NCI-H460 (cell line): ENCODE measurements at places on chromosomes 6 and 20. TPM values are rescaled to one million over a fixed set of nuclear protein-coding genes. Genes with fewer than 3 reads are reported as not detected.

The PSMB8 gene
- 48.2 and 50.3 TPM in 2 replicates for total RNA-seq

The BHLHE23 gene
- total RNA-seq, result not detected in 2 replicates

The GUCA1A gene
- total RNA-seq, result not detected in 2 replicates

The COX4I2 gene
- total RNA-seq, result not detected in 2 replicates

The CDSN gene
- total RNA-seq, result not detected in 2 replicates

The GJA10 gene
- total RNA-seq, result not detected in 2 replicates

The PMEPA1 gene
- 3.1 and 3.9 TPM in 2 replicates for total RNA-seq

The ECI2 gene
- 57.4 and 58.8 TPM in 2 replicates for total RNA-seq

The TAB2 gene
- 13.4 and 13.9 TPM in 2 replicates for total RNA-seq

The CMTR1 gene
- total RNA-seq, result 20.4 and 21.1 TPM in 2 replicates

The ZBP1 gene
- total RNA-seq, result not detected in 2 replicates

The ANGPT4 gene
- not detected in 2 replicates for total RNA-seq

The HFE gene
- total RNA-seq, result 11.5 and 14.5 TPM in 2 replicates

The KCNQ2 gene
- 0.17 TPM in 1 of 2 replicates, not detected in the other for total RNA-seq

The C6orf58 gene
- total RNA-seq, result not detected in 2 replicates

The SNPH gene
- total RNA-seq, result 2.8 and 3.4 TPM in 2 replicates

The MUC21 gene
- not detected in 2 replicates for total RNA-seq

The ID4 gene
- total RNA-seq, result 0.57 TPM in 1 of 2 replicates, not detected in the other

The BMP2 gene
- total RNA-seq, result 6.6 and 7.1 TPM in 2 replicates

The GJA1 gene
- 31.8 and 34.1 TPM in 2 replicates for total RNA-seq

The FOXC1 gene
- 94.3 and 111 TPM in 2 replicates for total RNA-seq

The CTAGE9 gene
- total RNA-seq, result not detected in 2 replicates

The LHFPL5 gene
- not detected in 2 replicates for total RNA-seq

The TRIM38 gene
- 5.7 and 7.2 TPM in 2 replicates for total RNA-seq

The NKAPL gene
- total RNA-seq, result not detected in 2 replicates

The SLC22A16 gene
- not detected in 2 replicates for total RNA-seq

The LRRN4 gene
- total RNA-seq, result not detected in 2 replicates

The TMEM217 gene
- 0.10 TPM in 1 of 2 replicates, not detected in the other for total RNA-seq

The PRL gene
- not detected in 2 replicates for total RNA-seq

The FAM83C gene
- not detected in 2 replicates for total RNA-seq

The CST3 gene
- total RNA-seq, result 225 and 267 TPM in 2 replicates

The DACT2 gene
- total RNA-seq, result not detected in 2 replicates

The TRIM15 gene
- 0.12 TPM in 1 of 2 replicates, not detected in the other for total RNA-seq

The SLC12A5 gene
- total RNA-seq, result not detected in 2 replicates

The GSTA2 gene
- not detected in 2 replicates for total RNA-seq

The SLC16A10 gene
- total RNA-seq, result 2.3 and 2.5 TPM in 2 replicates

The HACE1 gene
- total RNA-seq, result 6.0 and 7.1 TPM in 2 replicates

The SRMS gene
- not detected in 2 replicates for total RNA-seq

The ABCF1 gene
- 29.2 and 34.4 TPM in 2 replicates for total RNA-seq

The MATN4 gene
- total RNA-seq, result not detected in 2 replicates

The CYP24A1 gene
- 0.12 and 0.20 TPM in 2 replicates for total RNA-seq

The SLC35F1 gene
- total RNA-seq, result 0.17 TPM in 1 of 2 replicates, not detected in the other

The HLA-B gene
- 125 and 133 TPM in 2 replicates for total RNA-seq

The PSMF1 gene
- 66.4 and 76.8 TPM in 2 replicates for total RNA-seq

The RUNX2 gene
- total RNA-seq, result 0.06 and 0.10 TPM in 2 replicates

The SLC22A7 gene
- not detected in 2 replicates for total RNA-seq
